ENCODE measurements at places on chromosomes 12 and 14. TPM values are rescaled to one million over a fixed set of nuclear protein-coding genes. Genes with fewer than 3 reads are reported as not detected.

DNA sequence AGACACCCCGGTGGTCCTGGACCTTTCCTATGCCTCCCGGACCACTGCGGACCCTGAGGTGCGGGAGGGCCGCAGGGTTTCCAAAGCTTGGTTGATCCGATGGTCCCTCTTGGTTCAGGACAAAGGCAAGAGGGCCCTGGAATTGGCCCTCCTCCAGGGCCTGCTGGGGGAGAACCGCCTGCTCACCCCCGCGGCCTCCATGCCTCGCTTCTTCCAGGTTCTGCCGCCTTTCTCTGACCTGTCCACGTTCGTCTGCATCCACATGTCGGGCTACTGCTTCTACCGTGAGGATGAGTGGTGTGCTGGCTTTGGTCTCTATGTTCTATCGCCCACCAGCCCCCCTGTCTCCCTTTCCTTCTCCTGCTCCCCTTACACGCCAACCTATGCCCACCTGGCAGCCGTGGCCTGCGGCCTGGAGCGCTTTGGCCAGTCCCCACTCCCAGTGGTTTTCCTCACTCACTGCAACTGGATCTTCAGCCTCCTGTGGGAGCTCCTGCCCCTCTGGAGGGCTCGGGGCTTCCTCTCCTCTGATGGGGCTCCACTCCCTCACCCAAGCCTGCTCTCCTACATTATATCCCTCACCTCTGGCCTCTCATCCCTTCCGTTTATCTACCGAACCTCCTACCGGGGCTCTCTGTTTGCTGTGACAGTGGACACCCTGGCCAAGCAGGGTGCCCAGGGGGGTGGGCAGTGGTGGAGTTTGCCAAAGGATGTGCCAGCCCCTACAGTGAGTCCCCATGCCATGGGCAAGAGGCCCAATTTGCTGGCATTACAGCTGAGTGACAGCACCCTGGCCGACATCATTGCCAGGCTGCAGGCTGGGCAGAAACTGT lies 13.8 kb downstream of the CBLN3 start:
- no peak for DNase-seq

DNA sequence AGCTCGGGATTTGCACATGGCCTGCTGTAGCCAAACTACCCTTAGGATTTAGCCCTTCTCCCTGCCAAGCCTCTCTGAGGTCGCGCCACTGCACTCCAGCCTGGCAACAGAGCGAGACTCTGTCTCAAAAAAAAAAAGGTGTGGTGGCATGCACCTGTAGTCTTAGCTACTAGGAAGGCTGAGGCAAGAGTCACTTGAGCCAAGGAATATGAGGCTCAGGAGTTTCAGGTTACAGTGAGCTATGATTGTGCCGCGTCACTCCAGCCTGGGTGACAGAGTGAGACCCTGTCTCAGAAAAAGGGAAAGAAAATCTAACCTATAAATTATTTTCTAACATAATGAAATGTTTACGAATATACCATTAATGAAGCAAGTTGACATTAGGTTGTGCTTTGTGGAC lies 29.7 kb downstream of the ESRRB start:
- no peak for DNase-seq

GRCh38 chr14:99602788-99603415 lies 1.1 kb downstream of the CCDC85C start:
- no peak for DNase-seq

Gene ADAM20
- 0.27 TPM for total RNA-seq

- no peak for DNase-seq
These were observed 71.2 kb upstream of the ESRRB start for GRCh38 chr14:76304536-76305267.

- DNase-seq, result no peak
These were observed 31.5 kb upstream of the CCT2 start for GRCh38 chr12:69553628-69554248.

Gene PELI2
- 2.0 TPM for total RNA-seq

GRCh38 chr12:75364919-75365318 lies 26.0 kb upstream of the GLIPR1L2 start:
- DNase-seq, result no peak

DNA sequence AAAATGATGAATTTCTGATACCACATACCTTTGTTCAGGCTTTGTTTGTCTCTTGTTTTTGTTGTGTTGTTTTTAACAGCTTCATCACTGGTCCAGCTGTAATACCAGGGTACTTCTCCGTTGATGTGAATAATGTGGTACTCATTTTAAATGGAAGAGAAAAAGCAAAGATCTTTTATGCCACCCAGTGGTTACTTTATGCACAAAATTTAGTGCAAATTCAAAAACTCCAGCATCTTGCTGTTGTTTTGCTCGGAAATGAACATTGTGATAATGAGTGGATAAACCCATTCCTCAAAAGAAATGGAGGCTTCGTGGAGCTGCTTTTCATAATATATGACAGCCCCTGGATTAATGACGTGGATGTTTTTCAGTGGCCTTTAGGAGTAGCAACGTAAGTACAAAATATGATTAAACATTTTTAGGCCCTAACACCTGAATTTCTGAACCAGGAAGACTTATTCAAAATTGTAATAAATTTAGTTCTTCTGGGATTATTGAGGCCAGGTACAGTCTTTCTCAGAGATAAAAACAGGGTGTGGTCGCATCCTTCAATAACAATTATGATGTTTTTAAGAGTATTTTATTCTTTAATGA lies 22.4 kb downstream of the RXYLT1 start:
- DNase-seq, result no peak

Gene SLC7A7
- total RNA-seq, result 4.6 TPM

Gene TBX5
- total RNA-seq, result 75.1 TPM

Gene TMCC3
- 1.7 TPM for total RNA-seq

Gene CISTR
- 2.1 TPM for total RNA-seq

Gene CLMN
- total RNA-seq, result 3.7 TPM

Gene MSRB3
- total RNA-seq, result 125 TPM

Gene DLK1
- 2.8 TPM for total RNA-seq

DNA sequence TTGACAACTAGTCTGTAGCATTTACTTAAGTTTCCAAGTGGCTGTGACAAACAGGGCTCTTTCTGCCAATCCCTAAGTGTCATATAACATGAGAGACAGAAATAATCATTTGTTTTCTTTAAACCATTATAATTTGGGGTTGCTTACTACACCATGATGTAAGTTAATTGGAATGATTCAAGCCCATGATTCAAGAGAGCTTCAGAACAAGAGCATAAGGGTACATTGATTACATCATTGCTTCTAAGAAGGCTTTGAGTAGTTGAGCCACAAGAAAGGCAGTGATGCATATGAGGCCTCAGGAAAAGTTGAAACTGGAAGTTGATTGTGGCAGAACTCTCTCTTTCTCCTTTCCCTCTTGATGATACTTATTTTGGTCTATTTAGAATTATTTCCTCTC lies 444.0 kb downstream of the CCER1 start:
- DNase-seq, result no peak

DNA sequence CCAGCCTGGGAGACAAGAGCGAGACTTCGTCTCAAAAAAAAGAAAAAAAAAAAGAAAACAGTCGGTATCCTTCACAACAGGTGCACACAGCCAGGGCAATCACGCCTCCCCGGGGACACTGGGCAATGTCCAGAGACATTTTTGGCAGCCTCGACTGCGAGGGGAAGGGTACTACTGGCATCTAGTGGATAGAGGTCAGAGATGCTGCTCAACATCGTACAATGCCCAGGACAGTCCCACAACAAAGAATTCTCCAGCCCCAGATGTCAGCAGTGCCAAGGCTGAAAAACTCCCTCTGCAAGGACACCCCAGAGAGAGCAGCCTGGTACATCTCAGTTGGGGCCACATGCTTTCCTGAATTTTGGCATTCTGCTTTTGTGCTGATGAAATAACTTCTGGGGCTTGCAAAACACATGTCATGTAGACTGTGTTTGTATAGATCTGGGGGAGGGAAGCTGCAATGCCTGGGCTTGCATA lies 21.5 kb downstream of the ALDH2 start:
- peak; percentile 28 for DNase-seq

- DNase-seq, result no peak
These were observed 1.0 kb downstream of the SMARCD1 start for GRCh38 chr12:50086148-50086547.

- no peak for DNase-seq
These were observed 9.0 kb downstream of the FRMD6 start for GRCh38 chr14:51660741-51661140.

Gene CLEC4A
- 1.5 TPM for total RNA-seq

GRCh38 chr12:62403031-62403430 lies 63.6 kb upstream of the MON2 start:
- DNase-seq, result no peak

Gene CCDC198
- not detected for total RNA-seq

Gene KRT74
- 0.14 TPM for total RNA-seq

DNA sequence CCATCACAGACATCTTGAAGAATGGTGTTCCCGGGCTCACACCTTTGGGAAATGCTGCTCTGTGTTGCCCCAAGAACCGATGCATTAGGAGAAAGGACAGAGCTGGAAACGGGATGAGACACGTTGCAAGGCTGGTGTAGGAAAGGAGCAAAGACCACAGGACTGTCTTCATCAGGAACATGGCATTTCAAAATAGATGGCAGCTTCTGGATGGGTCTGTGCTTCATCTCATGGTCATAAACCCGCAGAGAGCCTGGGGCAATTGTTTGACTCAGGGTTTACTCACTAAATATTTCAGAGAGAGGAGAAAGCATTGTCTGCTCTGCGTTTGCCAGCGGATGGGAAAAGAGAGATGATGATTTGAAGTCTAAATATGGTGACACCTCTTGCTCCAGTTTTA lies 76.3 kb downstream of the CACNA1C start:
- no peak for DNase-seq

Gene SEL1L
- 54.4 TPM for total RNA-seq
